Stromal cell of bone marrow (primary cell): ENCODE measurements at places on chromosomes 12 and 14.
A peak's percentile ranks its signal among the peaks of the same experiment; 100 is the strongest.

- no peak for DNase-seq
Observed at GRCh38 chr12:112846619-112847018, 55.1 kb downstream of the RPH3A start.

DNA sequence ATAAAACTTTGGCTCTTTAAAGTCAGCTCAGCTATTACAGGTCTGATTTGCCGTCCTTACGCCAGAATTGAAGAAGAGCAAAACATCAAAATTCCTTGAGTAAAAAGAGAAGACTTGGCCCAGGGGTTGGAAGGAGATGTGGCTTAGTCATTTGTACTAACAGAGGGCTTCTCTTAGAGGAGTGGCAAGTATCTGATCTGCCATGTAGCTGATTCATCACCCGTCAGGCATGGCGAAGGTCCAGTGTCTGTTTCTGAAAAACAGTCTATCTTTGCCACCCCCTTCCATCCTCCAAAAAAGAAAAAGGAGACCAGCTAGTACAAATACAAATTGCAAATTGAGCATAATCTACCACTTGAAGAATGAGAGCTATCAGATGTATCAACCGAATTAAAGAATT lies 91.9 kb downstream of the RAD52 start:
- peak; percentile 76 for DNase-seq

- no peak for DNase-seq
Observed at GRCh38 chr12:52364901-52365489, 2.3 kb downstream of the KRT85 start.

GRCh38 chr12:1565172-1565571 lies 29.2 kb downstream of the FBXL14 start:
- no peak for DNase-seq

DNA sequence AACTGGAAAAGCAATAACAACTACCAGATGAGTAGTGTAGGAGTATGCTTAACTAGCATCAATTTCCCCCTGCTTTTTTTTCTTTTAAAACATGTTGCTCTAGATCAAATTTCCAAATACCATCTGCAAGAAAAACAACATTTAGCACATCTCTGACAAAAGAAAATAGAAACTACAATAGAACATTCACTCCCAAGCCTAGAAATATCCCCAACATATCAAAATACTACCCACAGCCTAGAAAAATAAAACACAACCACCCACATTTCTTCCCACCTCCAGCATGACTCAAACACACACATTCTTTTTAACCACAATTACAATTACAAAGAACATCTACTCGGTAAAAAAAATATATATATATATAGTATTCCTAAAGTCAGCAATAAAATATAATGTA lies 120.0 kb downstream of the PPFIA2 start:
- no peak for DNase-seq

DNA sequence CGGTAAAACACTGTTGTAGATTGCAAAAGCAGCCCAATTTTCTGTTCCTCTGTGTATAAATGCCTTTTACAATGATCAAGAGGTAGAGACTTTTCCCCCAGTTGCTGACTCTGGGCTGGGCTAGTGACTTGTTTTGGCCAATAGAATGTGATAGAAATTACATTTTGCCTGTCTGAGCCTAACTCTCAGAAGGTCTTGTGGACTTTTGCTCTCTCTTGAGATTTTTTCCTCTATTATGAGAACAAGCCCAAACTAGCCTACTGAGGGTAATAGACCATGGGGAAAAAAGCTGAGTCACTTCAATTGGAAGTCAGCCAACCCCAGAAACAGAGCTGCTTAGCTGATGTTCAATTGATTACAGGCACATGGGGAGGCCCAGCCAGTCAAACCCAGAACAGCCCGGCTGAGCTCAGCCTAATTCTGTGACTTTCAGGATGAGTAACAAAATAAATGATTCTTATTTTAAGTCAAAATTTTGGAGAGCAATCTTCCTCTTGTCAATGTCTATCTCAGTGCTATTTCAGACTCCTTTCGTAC lies 61.4 kb downstream of the MYF5 start:
- DNase-seq: peak; percentile 97

DNA sequence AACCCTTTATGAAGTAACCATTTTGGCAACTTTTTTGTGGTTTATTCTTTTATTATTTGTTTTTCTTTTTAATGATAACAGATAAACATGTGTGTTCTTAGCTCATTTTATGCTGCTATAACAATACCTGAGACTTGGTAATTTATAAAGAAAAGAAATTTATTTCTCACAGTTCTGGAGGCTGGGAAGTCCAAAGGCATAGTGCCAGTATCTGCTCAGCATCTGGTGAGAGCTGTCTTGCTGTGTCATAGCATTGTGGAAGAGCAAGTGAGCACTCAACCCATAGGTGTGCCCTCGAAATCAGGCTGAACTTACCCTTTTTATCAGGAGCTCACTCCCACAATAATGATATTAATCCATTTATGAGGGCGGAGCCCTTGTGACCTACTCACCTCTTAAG lies 8.0 kb upstream of the SCFD1 start:
- no peak for DNase-seq
